ENCODE measurements at places on chromosomes 3 and 15. TPM values are rescaled to one million over a fixed set of nuclear protein-coding genes. Genes with fewer than 3 reads are reported as not detected.

DNA sequence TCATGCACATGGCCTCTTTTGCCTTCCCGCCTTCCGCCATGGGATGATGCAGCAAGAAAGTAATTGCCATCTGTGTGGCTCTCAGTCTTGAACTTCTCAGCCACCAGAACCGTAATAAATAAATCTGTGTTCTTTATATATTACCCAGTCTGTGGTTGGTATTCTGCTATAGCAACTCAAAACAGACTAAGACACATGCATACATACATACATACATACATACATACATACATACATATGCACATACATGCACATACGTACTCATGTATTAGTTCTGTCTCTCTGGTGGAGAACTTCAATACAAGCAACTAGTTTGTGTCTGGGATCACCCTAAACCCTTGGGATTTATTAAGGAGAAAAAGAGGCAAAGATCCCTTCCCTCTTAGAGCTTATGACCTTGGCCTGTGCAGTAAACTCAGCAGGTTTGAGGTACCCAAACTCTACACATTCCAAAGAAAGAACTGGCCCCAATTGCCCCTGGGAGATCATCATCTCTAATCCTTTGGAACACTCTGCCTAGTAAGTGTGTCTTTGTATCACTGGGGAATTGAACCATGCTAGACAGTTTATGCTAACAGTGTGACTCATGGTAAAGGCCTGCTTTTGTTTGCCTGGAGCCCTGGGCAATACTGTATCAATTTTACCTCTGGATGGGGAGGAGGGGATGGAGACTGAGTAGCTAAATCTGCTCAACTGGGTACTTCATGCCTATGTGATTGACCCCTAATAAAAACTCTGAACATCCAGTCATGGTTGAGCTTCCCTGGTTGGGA, 115.6 kb upstream of the LMCD1 start:
- DNase-seq = no peak

DNA sequence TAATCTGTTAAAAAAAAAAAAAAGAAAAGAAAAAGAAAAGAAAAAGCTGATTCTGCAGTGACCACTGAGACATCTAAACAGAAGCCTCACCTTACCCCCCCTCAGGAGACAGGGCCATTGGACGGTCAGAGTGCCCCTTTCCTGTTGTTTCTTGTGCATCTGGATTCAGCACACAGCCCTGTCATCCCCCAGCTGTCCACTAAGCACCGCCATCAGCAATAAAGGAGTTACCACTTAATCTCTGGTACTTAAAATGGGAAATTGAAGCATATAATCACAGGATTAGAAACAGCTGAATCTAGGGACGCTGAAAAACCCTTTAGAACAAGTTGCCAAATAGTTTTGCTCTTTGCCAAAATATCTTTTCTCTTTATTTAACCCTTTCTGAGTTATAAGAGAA, 62.5 kb downstream of the TRIM69 start:
- no peak for DNase-seq

DNA sequence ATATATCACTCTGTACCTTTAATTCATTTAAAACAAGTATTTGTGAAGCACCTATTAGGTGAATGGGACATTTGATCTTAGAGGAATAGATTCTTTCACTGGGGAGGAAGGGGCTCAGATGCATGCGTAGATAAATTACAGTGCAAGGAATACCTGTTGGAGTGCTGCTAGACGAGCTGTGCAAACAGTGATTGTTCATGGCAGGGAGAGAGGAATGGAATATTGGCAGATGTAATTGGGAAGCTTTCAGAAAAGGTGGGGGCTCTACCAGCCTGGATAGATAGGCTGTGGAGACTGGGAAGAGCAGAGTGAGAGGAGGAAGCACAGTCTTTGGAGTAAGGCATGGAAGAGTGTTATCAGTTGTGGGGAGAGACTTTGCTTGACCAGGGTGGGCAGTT, 116.8 kb downstream of the AKAP13 start:
- DNase-seq = no peak

- no peak for DNase-seq
Observed at GRCh38 chr15:42504631-42505030, 9.2 kb downstream of the SNAP23 start.

- peak; percentile 95 for DNase-seq
Observed at GRCh38 chr15:67188551-67189218, 65.8 kb downstream of the AAGAB start.

DNA sequence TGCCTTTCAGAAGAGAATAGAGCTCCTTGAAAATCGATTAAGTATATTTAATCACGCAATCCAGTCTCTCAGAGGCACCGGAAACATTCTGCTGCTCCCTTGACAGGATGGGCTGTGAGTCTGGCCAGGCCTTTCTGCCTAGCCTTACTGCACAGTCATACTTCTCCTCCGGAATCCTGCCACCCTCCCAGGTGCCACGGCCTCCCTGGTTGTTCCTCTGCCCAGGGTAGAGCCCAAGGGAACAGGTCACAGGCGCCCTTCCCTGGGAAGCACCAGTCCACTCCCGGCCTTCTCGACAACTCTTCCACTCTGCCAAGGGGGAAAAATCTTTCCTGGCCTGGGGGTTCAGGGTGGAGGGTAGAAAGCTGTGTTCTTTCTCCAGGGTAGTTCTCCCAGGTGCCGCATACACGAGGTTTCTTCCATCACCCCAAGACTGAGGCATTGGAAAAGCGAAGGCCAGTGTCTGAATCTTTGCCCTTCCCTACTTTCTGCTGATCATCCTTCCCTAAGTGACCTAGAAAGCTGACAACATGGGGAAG, 17.4 kb upstream of the SYNM start:
- DNase-seq = no peak

DNA sequence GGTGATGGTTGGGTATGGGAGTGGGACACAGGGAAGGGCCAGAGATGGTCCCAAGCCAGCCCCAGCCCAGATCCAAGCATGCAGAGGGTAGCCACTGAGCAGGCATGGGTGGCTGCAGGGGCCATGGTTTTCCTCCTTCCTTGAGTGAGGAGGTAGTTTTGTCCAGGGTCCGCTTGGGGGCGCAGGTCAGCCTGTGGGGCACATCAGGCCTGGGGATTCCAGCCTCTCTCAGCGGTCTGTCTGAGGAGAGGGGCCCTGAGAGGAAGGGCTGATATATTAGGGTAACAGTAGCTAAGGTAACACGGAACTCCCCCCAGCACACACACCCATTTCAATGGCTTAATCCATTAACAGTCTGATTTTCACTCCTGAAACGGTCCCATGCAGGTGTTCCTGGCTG, 22.7 kb upstream of the LCTL start:
- DNase-seq = no peak

DNA sequence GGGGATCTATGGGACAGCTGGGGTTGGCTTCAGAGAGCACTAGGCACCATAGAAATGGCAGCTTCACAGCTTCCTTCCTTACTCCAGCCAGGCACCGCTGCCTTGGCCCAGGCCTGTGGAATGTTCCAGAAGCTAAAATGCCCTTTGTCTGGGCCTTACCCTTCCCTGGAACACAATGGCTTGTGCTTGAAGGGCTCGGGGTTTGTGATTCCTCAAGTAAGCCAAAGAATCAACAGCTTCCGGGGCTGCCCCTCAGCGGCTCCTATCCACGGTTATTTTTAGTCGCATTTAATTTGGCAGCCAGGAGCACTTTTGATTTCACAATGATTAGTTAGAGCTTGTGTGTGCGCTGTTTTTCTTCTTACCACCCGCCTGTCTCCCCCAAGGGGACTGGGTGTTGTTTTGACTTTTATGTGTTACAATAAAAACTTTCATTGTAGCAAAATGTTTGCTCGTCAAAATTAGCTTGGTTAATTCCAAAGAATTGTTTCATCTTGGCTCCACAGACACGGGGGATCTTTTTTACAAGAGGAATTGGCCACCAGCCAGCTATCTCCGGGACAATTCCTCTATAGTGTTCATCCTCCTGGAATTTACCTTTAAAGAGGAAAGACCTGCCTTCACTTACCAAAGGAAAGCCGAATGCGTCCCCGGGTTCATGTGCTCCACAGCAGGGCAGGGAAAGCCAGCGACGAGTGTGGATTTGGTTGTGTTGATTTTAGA, 73.8 kb downstream of the TLE3 start:
- no peak for DNase-seq

DNA sequence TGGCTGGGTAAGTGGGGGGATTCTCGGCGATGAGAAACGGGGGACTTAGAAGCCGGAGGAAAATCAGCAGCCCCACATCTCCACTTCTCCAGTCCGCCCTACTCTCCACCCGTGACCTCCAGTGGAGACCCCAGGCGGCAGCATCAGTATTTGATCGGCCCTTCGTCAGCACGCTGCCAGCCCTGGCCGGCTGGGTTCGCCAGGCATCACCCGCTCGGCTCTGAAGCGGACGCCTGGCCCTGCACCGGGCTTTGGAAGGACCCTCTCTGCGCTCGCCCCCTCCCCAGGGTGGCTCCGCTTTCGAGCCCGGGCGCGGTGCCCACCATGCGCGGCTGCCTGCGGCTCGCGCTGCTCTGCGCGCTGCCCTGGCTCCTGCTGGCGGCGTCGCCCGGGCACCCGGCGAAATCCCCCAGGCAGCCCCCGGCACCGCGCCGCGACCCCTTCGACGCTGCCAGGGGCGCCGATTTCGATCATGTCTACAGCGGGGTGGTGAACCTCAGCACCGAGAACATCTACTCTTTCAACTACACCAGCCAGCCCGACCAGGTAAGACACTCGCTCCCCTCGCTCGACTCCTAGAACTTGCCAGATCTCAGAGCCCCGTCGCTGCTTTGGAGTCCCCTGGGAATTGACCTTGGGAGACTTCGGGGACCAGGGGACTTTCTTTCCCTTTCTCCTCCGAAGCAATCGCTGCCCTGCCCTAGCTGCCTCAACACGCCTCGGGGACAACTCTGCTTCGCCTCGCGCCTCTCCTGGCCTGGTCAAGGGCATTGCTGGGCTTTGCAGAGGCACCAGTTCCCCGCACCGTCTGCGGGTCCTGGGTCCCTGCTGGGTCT, 561 bp downstream of the SIDT1 start:
- no peak for DNase-seq

DNA sequence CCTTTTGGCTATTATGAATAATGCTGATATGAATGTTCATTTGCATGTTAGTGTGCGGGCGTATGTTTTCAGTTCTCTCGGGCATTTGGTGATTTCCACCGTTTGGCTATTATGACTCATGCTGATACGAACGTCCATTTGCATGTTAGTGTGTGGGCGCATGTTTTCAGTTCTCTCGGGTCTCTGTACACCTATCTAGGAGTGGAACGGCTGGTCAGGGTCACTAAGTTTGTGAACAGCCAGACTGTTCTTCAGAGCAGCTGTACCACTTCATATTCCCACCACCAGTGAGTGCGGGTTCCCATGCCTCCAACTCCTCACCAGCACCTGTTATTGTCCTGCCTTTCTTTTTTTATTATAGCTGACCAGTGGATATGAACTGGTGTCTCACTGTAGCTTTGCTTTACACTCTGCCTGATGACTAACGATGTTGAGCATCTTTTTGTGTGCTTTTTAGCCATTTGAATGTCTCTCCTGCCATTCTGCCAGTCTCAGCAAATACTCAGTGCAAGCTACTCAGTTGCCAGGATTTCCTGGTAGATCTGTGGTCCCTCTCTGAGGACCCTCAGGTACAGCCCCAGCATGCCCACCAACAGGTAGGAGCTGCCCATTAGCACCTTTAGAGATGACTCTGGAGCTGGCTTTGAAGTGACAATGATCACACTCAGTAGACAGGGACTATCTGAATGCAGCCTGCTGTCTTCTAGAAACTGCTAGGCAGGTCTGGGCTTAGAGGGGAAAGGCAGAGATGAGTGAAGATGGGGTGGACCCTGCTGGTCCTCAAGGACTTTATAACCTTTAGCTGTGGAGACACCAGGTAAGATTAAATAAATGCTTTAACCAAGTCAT, 141.1 kb downstream of the XXYLT1 start:
- DNase-seq = no peak

Gene SERPINI2
- polyA plus RNA-seq = 0.36 TPM

Gene ROBO2
- polyA plus RNA-seq = 2.9 TPM

Gene FANCD2OS
- not detected for polyA plus RNA-seq

Gene LSG1
- 24.5 TPM for polyA plus RNA-seq

Gene DLL4
- polyA plus RNA-seq = 16.7 TPM

Gene COL6A5
- polyA plus RNA-seq = not detected
